ENCODE measurements at places on chromosomes 16 and 17.

GRCh38 chr16:11657556-11657955 is 10.7 kb upstream of the SNN start:
- DNase-seq: no peak

DNA sequence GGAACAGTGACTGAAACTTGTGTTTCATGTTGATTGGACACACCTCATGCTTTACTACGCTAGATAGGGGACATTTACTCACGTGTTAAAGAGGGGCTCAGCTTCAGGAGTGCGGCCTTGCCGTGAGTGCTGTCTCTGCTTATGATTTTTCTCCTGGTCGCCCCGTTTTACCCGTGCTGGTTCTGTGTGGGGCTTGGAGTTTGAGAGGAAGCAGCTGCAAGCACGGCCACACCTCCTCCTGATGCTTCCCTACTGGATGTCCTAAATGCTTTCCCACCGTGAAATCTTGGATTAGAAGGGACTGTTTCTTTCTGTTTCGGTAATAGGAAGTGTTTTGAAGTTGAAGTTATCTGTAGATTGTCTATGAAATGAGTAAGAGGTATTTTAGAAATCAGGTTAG is 54.0 kb upstream of the ZNF750 start:
- DNase-seq: no peak

DNA sequence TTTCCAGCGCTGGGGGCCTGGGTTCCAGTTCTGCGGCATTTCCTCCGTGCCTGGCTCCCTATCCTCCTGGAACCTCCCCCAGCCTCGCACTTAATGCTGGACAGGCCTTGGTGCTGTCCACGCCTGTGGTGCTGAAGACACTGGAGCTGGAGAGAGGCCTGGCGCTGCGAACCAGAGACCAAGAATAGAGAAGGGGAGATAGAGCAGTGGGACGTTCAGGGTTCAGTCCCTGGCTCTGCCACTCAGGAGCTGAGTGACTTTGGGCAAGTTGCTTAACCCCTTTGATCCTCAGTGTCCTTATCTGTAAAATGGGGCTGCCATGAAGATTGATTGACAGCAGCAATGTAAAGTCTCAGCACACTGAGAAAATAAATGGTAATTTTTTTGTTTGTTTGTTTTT is 11.9 kb downstream of the SBK1 start:
- no peak for DNase-seq

DNA sequence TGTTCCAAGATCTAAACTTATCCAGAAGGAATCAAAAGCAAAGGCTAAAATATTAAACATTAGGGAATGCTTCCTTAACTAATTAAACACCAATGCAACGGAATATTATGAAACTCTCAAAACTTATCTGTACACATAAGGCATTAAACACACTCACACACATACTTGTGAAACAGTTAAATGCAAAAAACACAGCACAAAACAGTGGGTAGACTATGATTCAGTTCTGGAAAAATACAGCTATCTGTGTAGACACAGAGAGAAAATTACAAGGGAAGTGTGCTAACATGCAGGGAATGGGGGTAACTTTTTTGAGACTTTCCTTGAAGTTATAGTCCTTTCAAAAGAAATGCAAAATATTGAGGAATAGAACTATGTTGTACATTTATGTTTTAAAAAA is 36.7 kb upstream of the CCL1 start:
- no peak for DNase-seq

GRCh38 chr16:21647562-21648164 is 4.7 kb downstream of the IGSF6 start:
- no peak for DNase-seq

- no peak for DNase-seq
Observed at GRCh38 chr16:8740775-8741355, 56.6 kb downstream of the TMEM186 start.

DNA sequence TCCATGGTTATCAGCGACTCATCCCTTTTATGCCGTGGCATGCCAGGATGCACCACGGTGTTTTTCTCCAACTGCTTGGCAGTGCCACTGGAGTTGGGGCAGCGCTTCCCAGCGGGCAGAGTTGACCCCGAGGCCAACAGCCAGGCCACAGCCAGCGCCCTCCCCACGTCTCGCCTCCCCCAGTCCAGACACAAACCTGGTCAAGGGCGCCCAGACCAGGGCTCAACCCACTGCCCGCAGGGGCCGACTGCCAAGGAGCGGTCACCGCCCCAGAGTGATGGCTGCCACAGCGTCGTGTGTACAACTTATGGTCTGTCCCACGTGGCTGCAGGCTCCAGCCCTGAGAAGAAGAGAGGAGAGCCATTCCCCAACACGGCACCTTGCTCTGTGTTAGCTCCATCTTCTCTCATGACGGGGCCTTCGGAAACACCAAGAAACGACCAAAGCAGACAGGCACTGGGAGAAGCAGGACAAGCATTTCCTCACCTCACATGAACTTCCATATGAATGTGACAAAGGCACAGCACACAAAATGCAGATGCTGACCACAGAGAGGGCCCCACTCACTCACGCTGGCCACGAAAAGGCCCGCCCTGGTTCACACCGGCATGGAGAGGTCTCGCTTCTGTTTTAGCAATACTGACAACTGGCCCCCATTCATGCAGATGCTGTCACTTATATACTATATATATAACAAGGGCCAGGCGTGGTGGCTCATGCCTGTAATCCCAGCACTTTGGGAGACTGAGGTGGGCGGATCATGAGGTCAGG is 27.0 kb downstream of the AXIN1 start:
- DNase-seq: no peak

- DNase-seq: no peak
Observed at GRCh38 chr17:14595656-14596055, 294.8 kb downstream of the HS3ST3B1 start.

GRCh38 chr16:70465999-70466804 is 11.8 kb downstream of the FCSK start:
- no peak for DNase-seq

GRCh38 chr16:59410451-59410850 is 676.3 kb upstream of the GOT2 start:
- no peak for DNase-seq
